ENCODE measurements at places on chromosomes 1 and 21. TPM values are rescaled to one million over a fixed set of nuclear protein-coding genes. Genes with fewer than 3 reads are reported as not detected.

The LCE3E gene
- not detected for total RNA-seq

The IVL gene
- 0.16 TPM for total RNA-seq

The LCK gene
- total RNA-seq: not detected

DNA sequence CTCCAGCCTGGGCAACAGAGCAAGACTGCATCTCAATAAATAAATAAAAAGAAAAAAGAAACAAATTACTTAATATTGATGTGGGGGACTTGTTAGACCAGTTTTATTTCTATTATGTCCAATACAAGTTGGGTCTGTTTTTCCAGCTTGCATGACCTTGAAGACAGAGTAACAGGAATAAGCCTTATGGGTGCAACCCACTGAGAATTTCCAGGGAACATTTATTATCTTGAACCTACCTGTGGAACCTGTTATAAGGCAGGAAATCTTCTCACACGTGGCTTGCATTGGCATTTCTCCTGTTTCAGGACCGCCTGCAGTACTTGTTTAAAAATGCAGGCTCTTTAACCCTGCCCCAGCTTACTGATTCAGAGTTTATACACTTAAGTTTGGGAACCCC, 64.0 kb downstream of the ZBTB17 start:
- no peak overlapping the region for H3K4me3 ChIP-seq
- no peaks in the 10 kb centered on the region for H3K27me3 ChIP-seq
- peaks cover 33% of the 10 kb centered on the region for H3K36me3 ChIP-seq
- H3K27ac ChIP-seq: no peak overlapping the region

GRCh38 chr21:20662514-20662913, 335.7 kb upstream of the NCAM2 start:
- H3K27ac ChIP-seq: no peak overlapping the region
- H3K4me3 ChIP-seq: no peak overlapping the region
- H3K27me3 ChIP-seq: no peaks in the 10 kb centered on the region
- DNase-seq: no peak

DNA sequence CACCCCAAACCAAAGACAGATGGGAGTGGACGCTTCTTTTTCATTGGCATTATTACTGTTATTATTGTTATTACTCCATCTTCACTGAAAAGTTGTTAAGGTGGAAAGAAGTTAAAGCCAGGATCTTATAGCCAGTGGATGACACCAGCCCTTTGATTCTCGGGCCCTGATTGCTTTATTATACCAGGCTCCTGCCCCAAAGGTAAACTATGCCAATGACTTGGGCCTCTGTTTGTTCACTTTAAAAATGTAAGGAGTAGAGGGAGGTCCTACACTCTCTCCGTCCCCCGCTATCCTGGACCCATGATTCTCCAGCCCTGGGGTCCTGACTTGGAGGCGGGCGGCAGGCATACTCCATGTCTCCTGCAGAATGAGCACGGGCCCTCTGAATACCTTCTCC, 106.8 kb downstream of the TOMM20 start:
- no peak for DNase-seq
- H3K36me3 ChIP-seq: no peaks in the 10 kb centered on the region
- peaks cover 30% of the 10 kb centered on the region for H3K4me1 ChIP-seq
- no peak overlapping the region for H3K4me3 ChIP-seq
- no peaks in the 10 kb centered on the region for H3K27me3 ChIP-seq
- H3K27ac ChIP-seq: no peak overlapping the region

DNA sequence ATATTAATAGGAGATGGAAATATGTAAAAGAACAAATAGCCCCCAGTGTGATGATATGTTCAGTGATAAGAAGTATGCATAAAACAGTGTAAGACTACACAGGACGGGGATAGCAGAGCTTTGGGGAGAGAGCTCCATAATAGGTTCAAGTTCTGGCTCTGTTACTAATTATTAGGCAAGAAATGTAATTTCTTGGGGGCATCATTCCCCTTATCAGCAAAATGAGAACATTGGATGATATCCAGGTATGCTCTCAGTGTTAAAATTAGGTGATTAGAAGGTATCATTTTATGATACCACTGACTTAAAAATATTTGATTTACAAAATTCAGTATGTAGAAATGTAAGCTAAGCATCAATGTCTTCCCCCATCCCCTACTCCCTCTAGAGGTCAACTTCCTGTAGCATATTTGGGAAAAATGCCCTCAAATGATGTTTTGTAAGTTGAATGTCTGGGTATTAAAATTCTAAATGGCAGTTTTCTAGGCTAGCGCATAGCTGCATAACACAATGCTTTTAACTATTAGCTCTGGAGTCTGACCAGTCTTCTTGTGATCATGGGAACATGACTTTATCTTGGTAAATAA, 585.7 kb upstream of the CAMK1G start:
- H3K36me3 ChIP-seq: no peaks in the 10 kb centered on the region
- no peak for DNase-seq
- H3K27me3 ChIP-seq: no peaks in the 10 kb centered on the region
- H3K4me1 ChIP-seq: no peaks in the 10 kb centered on the region

DNA sequence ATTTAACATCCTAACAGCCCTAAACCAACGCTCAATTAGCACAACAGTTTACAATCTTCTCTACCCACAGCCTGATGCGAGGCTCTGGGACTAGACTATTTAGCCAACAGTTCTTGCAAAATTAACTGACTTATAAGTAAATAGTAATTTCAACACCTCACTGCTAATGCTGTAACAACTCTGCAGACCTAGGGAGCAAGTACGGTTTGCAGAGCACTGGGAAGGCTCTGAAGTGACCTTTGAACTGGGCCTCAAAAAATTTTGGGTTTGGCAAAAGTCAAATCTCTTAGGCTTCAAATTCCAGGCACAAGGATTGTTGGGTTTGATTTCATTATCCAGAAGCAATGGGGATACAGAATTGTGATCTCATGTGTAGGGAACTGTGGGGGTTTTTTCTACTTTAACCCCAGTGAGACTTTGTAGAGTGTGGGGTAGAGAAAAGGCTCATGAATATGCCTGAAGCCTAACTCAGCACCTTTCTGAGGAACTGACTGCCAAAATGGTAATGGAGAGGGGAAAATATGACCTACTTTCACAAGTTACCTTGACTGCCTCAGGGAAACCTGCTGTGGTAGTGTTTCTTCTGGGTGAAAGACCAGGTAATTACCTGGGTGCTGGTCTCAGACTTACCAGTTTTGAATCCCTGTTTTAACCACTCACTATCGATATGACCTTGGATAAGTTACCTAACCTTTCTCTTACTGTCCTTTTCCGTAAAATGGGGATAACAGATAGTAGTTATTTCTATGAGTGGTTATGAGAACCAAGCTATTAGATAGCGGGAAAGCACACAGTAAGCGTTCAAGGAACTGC, 889 bp upstream of the TXLNA start:
- no peaks in the 10 kb centered on the region for H3K36me3 ChIP-seq
- peak overlapping the region; percentile 69 for H3K4me3 ChIP-seq
- H3K4me1 ChIP-seq: peaks cover 19% of the 10 kb centered on the region
- H3K27me3 ChIP-seq: no peaks in the 10 kb centered on the region

DNA sequence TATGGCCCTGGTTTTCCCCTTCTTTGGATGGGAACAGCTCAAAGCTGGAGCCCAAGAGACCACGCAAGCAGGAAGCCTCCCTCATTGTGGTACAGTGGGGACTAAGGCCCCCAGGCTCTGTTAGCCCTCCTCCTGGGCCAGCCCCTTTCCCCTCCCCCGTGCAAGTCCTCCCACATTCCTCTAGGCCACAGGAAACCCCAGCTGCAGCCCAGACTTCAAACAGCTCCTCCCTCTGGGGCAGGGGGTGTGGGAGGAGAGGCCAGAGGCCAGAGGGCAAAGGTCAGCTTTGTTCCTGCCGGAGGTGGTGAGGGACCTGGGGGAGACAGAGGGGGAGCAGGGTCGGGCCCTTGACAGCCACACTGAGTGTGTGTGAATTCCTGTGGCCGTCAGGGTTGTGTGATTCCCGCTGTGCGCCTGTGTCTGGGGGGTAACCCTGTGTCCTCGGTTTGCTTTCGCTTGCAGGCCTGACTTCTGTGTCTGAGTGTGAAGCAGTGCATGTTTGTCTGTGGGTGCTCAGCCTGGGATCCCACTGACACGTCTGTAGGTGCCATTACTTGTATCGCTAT, 3.4 kb upstream of the AHDC1 start:
- no peak for DNase-seq
- H3K36me3 ChIP-seq: no peaks in the 10 kb centered on the region
- H3K4me3 ChIP-seq: no peak overlapping the region
- no peak overlapping the region for H3K27ac ChIP-seq

DNA sequence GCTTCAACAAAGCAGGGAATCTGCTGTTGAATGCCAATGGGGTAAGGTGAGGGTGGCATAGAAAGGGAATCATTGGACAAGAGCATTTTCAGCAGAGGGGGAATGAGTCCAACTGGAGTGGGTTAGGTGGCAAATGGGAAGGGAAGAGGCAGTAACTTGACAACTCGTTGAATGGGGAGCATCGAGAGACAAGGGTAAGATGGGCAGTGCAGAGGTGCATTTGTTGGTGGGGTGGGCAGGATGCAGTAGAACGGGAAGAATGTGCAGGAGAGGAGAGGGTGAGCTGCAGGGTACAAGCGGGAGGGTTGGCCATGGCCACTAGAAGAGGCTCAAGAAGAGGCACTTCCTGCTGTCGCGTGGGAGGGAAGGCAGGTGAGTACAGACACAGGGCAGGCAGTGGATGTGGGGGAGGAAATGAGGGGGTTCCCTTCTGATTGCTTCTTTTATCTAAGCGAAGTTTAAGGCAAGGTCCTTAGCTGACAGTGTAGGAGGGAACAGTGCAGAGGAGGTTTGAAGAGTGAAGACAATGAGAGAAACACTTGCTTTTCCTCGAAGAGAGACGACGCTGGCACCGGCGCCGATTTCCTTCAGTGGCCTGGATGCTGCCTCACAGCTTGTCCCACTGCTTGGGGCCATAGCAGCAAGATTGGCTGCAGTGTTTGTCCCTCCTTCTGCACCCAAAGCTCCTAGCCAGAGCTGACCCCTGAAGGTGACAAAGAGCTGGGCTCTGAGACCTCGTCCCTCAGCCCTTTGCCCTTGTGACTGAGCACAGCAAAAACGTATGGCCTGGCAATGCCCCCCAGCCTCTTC, 3.2 kb upstream of the IKBKE start:
- H3K4me3 ChIP-seq: no peak overlapping the region
- H3K4me1 ChIP-seq: peaks cover 37% of the 10 kb centered on the region
- no peak overlapping the region for H3K27ac ChIP-seq
- H3K36me3 ChIP-seq: no peaks in the 10 kb centered on the region

- H3K36me3 ChIP-seq: no peaks in the 10 kb centered on the region
- H3K4me1 ChIP-seq: peaks cover 20% of the 10 kb centered on the region
- no peak overlapping the region for H3K4me3 ChIP-seq
- no peak for DNase-seq
Observed at GRCh38 chr21:43193088-43193650, 24.4 kb downstream of the CRYAA start.

DNA sequence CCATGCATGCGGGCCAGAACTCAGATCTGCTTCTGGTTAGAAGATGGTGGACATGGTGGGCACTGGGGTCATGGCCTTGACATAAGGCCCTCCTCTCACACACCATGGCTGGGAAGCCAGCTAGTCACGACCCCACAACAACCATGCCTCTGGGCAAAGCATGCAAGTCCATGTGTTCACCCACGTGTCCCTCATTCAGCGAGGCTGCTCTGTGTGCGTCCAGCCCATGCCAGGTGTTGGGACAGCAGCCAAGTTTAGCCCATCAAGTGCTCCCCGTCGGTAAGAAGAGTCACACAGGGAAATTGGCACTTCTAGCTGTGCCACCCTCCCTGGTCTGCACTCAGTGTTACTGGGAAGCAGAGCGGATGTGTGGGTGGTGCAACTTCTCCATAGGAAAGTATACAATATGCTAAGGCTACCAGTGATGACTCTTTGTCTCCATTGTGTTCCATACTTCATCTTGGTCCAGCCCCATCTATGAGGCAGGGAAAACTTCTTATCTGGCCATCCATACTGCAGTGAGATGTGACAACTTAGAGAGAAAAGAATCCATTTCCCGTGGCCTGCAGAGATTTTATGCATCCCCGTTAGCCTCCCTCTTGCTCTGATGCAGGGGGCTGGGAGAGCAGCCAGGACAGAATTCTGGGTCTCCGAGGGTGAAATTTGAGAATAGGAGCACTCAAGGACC, 198.0 kb downstream of the GRIK3 start:
- H3K27ac ChIP-seq: no peak overlapping the region
- no peak overlapping the region for H3K4me3 ChIP-seq
- no peaks in the 10 kb centered on the region for H3K27me3 ChIP-seq
- no peaks in the 10 kb centered on the region for H3K36me3 ChIP-seq
- no peaks in the 10 kb centered on the region for H3K4me1 ChIP-seq

The PRAMEF1 gene
- not detected for total RNA-seq

DNA sequence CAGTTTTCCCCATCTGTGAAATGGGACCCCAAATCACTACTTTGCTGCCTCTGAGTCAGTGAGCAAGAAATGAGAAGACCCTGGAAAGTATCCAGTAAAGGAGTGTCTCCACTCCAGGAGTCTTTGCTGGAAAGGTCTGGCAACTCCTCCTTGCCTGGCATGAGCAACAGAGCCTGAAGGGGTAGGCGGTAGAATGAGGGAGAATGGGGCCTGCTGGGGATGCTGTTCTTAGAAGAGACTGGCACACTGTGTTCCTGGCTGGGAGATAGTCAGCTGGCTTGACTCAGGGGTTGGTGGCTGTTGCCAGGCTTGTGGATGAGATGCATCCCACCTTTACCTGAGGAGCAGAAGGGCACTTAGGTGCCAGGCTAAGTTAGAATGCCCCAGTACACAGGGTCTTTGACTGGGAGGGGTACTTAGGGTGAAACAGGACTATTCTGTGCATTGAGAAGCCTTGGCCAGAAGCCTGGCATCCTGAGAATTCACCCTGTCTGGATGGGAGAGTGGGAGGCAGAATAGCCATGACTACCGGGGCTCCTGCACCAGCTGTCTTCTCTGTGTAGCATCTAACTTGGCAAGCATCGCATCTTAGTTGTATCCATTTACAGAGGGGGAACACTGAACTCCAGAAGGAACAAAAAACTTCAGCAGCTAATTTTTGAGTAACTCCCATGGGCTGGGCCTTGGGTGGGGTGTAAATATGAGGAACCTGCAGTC, 2.5 kb downstream of the MFSD2A start:
- no peak overlapping the region for H3K27ac ChIP-seq
- H3K27me3 ChIP-seq: no peaks in the 10 kb centered on the region
- no peak for DNase-seq
- no peaks in the 10 kb centered on the region for H3K36me3 ChIP-seq
- H3K4me3 ChIP-seq: no peak overlapping the region

The FCRL2 gene
- total RNA-seq: not detected

DNA sequence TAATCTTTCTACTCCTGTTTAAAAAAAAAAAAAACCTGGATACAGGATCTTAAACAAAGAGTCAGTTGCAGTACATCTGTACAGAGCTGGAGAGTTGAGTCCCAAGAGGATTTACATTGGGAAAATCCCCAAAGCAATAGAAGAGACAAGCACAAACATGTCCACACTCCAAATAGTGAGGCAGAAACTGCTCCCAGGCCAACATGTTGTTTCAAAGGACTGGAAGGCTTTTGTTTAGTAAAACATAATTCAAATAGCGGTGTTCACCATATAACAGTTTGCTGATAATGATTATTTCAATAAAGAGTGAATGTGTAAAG, 425.4 kb downstream of the ADGRL2 start:
- H3K36me3 ChIP-seq: no peaks in the 10 kb centered on the region
- no peak overlapping the region for H3K27ac ChIP-seq
- H3K4me3 ChIP-seq: no peak overlapping the region

All from astrocyte (in vitro differentiated cells and primary cell).